ENCODE measurements at places on chromosomes 3 and 15.

- no peak for DNase-seq
Observed at GRCh38 chr3:151459358-151459757, 1.5 kb downstream of the IGSF10 start.

DNA sequence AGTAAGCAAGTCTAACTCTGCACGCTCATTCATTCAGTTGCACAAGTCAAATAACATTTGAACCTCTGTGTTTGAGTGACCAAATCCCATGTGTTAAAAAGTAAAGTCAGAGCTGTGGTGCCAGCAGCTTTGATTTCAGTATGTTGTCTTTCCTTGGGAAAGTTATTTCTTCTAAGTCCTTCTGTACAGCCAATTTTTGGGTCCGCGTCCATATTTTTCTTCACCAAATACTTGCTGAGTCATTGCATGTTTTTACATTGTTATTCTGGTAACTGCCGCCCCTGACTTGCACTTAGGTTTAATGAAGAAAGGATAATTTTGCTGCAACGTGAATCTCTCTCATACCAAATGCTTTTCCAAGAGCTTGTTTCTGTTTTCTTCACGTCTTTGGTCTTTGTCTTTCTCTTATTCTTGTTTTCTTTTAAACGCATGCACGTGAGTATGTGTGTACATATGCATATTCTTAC, 56.7 kb downstream of the PLS1 start:
- DNase-seq: no peak

DNA sequence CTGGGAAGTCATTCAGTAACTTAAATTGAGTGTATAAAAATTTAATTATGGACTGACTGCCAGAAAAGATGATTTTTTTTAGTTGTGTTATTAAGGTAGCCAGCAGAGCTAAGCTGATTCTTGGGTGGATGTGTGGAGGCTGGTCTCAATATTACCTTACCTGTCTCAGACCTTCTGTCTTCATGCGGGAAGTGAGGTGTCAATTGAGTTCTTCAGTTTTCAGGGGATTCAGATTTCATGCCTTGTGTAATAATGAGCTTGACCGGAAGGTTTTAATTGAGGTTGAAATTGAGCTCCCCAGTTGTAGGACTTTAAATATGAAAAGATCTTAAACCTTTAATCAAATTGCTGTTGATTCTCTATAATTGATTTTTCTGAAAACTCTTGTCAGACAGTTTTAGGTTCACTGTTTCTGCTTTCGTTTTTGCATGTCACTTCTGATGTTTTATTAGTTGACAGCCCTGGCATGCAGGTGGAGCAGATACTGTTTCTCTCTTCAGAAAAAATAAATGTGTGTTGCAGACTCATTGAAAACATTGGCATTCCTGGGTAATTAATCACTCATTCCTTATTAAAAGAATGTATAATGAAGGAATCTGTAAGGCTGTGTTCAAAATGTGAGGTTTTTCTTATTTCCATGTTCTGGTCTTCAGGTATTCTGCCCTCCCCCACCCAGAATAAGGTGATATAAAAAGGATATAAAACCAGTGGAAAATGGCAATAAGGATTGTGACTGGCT, 54.5 kb downstream of the PSMD6 start:
- no peak for DNase-seq

DNA sequence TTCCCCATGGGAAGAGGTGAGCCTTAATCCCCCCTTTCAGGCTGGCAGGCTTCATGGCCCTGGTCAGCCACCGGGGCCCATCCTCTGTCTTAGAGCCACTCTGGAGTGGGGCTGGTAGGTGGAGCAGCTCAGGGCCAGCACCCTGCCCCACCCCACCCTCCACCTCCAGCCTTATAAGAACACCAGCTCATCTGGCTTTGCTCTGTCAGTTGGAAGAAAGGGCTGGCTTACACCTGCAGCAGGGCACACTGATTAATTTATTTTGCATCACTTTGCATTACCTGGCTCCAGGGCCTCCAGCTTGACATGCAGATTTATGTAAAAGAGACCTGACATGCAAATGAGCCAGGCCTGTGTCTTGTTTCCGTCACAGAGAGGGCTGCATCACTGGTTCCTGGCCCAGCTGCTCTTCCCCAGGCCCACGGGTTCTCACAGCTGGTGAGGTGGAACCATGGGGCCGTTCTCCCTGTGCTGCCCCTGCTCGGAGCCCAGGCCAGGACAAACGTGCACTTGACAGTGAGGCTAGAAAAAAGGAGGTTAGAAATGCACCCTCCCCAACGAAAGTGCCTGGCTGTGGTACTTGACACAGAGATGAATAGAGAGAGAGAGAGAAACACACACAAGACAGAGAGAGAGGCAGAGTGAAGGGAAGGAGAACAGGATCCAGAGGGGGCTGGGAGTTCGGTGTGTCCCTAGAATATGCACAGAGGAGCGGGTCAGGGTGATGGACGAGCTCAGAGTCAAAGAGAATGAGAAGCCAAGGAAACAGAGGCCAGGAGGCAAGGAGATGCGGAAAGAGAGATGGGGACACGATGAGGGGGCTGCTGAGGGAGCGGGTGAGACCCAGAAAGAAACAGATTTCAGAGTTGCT, 44.5 kb upstream of the MAGEF1 start:
- DNase-seq: no peak

- DNase-seq: no peak
Observed at GRCh38 chr3:118369892-118370491, 664.7 kb downstream of the IGSF11 start.

DNA sequence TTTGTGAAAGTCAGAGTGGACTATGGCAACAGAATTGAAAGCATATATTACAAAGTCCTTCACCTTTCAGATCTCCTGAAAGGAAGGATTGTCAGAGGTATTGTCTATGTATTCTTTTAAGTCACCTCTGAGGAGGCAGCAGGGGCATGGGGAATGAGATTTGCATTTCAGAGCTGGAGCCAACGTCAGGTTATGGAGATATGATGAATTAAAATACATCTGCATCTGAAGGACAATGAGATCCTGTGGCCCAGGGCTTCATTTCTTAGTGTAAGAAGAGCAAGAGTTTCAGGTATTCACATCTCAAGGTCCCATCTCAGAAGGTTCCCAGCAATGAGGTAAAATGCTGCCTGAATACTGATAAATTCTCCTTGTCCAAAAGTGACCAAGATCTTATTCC, 695.8 kb downstream of the TUSC7 start:
- no peak for DNase-seq

- no peak for DNase-seq
Observed at GRCh38 chr3:151873398-151873797, at the start of gene SUCNR1. Gene SUCNR1 (plus strand): TSS chr3:151873643. CDS start chr3:151879893, 6,250 bp downstream.

- DNase-seq: no peak
Observed at GRCh38 chr15:79185199-79185598, 94.6 kb upstream of the RASGRF1 start.

- DNase-seq: no peak
Observed at GRCh38 chr3:177190756-177191681, 6.3 kb downstream of the TBL1XR1 start.

GRCh38 chr3:45704301-45704943, 15.2 kb downstream of the SACM1L start:
- DNase-seq: no peak

DNA sequence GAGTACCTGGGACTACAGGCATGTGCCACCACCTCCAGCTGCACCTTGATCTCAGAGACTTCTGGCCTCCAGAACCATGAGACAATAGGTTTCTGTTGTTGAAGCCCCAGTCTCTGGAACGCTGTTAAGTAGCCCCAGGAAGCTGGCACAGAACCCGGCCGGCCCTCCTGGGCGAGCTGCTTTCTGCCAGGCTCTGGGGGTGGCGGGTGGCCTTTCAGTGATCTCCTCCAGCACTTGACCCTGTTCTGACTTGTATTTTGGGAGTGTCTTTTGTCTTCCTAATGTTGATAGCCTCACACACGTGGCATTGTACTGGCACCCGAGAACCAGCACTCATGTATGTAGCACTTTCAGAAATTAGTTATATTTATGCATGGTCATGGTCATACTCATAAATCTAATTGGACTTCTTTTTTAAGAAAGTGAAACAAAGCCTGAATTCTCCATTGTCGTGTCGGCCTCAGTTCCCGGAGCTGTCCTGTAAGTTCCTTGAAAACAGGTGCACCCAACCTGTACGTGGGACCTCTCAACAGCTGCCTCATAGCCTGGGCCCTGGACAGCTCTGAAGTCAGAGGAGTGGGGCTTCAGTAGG, 74.0 kb downstream of the TFRC start:
- no peak for DNase-seq

DNA sequence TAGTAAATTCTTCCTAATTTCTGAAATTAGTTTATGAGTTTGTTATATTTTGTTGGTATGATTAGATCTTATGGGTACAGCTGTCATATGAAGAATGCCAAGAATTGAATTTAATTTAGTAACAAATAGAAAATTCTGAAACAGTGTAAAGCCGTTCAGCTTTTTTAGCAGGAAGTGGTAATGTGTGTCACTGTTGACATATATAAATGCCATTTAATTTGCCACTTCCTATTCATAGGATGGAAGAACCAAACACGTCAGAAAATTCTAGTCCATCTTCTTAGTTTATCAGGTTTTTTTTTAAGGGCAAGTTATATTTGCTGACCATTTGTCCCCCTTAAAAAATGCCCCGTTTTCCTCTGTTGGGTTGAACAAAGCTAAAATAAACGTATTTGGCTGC, 43.0 kb downstream of the RAB8B start:
- DNase-seq: no peak

DNA sequence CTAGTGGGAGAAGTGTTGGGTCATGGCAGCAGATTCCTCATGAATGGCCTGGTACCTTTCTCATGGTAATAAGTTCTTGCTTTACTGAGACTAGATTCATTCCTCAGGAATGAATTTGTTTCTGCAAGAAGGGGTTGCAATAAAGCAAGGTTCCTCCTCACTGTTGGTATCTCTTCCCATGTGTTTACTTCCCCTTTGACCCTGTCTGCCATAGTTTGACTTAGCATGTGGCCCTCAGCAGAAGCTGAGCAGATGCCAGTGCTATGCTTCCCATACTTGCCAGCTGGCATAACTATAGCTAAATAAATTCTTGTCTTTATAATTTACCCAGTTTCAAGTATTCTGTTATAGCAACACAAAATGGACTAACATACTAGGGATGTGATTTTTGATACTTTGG, 163.6 kb upstream of the COL8A1 start:
- no peak for DNase-seq

- no peak for DNase-seq
Observed at GRCh38 chr3:184414418-184415202, 34.8 kb downstream of the CHRD start.

- DNase-seq: no peak
Observed at GRCh38 chr15:36972704-36973103, 127.6 kb downstream of the MEIS2 start.

- DNase-seq: no peak
Observed at GRCh38 chr3:23474580-23475357, 271.6 kb downstream of the UBE2E2 start.

Measured in AG04449 (cell line).